ENCODE measurements at places on chromosomes 1 and 21.

- DNase-seq, result no peak
Observed at GRCh38 chr1:222653178-222653827, 35.4 kb downstream of the MIA3 start.

DNA sequence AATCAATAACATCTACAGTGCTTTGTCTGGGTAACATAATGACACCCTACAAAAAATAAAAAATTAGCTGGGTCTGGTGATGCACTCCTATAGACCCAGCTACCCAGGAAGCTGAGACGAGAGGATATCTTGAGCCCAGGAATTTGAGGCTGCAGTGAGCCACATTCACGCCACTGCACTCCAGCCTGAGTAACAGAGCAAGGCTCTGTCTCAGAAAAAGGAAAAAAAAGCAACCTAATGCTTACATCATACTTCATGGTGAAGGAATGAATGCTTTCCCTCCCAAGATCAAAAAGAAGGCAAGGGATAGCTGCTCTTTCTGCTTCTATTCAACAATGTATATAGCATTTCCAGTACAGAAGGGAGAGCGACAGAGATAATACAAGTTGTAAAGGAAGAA is 24.2 kb upstream of the CTTNBP2NL start:
- DNase-seq, result no peak

DNA sequence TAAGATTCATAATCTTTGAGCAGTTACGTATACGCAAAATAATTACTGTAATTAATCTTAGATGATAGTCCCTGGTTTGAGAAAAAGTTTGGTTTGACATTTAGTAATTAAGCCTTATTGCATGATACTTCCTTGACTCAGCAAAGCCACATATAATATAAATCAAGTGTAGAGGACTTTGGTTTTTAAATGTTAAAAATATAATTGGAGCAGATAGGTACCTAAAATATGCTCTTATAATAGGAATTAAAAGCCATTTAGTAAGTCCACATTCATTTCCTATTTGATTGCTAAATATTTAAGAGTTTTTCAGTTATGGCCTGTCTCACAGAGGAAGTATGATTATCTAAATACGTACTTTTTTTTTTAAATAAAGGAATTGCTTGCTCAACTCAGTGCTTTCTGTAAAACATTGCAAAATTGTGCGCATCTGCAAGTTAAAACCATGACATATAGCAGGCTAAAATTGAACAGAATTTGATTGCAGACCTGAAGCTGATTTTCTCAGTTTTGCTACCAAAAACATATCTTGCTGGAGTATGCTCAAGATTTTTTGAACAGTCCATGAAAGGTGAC is 20.4 kb downstream of the RPE65 start:
- no peak for DNase-seq

- DNase-seq, result no peak
Observed at GRCh38 chr1:235408503-235408960, 41.3 kb downstream of the TBCE start.

- no peak for DNase-seq
Observed at GRCh38 chr21:28228636-28228995, 764.1 kb downstream of the LTN1 start.

DNA sequence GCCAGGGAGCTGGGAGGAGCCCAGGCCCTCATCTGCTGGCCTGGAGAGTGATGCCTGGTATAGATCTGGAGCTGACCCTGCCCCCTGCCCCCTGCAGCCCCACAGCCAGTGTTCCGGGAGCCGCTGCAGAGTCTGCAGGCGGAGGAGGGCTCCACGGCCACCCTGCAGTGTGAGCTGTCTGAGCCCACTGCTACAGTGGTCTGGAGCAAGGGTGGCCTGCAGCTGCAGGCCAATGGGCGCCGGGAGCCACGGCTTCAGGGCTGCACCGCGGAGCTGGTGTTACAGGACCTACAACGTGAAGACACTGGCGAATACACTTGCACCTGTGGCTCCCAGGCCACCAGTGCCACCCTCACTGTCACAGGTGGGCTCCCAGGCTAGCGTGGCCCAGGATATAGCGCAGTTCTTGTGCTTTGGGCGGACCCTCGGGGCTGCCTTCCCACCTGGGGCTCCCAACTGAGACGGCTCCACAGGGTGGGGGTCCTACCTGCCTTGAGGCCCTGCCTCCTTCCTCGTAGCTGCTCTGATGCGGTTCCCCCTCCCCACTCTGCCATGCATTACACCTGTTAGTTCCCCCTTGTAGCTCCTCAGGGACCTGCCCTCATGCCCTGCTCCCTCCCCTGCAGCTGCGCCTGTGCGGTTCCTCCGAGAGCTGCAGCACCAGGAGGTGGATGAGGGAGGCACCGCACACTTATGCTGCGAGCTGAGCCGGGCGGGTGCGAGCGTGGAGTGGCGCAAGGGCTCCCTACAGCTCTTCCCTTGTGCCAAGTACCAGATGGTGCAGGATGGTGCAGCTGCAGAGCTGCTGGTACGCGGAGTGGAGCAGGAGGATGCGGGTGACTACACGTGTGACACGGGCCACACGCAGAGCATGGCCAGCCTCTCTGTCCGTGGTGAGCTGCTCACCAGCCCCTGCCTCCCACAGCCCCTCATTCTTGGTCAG is 98.7 kb downstream of the OBSCN start:
- DNase-seq, result peak; percentile 80
